Progenitor cell of endocrine pancreas (in vitro differentiated cells): ENCODE measurements at places on chromosomes 6 and 20. TPM values are rescaled to one million over a fixed set of nuclear protein-coding genes. Genes with fewer than 3 reads are reported as not detected.

GRCh38 chr6:107670792-107671199 lies 153.3 kb downstream of the SCML4 start:
- no peak for DNase-seq

DNA sequence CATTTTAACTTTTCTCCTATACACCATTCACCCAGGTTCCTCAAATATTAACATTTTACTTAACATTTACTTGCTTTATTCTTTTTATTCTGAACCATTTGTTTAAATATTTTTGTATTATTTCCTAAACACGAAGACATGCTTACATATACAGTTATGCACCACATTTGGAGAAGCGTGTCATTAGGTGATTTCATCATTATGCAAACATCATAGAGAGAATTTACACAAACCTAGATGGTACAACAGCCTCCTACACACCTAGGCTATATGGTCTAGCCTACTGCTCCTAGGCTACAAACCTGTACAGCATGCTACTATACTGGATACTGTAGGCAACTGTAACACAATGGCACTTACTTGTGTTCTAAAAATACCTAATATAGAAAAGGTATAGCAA lies 6.6 kb downstream of the TDP2 start:
- DNase-seq, result no peak

- peak; percentile 61 for DNase-seq
Measured at GRCh38 chr6:31791324-31792089, 4.0 kb downstream of the VARS1 start.

The RRAGD gene
- total RNA-seq, result 8.0 and 11.4 TPM in 2 replicates

The ALDH8A1 gene
- total RNA-seq, result 0.40 and 1.5 TPM in 2 replicates

The TAAR5 gene
- total RNA-seq, result not detected in 2 replicates

- DNase-seq, result no peak
Measured at GRCh38 chr6:135281227-135281626, 100.1 kb downstream of the MYB start.

The WFDC10B gene
- total RNA-seq, result not detected in 2 replicates

The TAB2 gene
- 58.0 and 60.0 TPM in 2 replicates for total RNA-seq

- DNase-seq, result no peak
Measured at GRCh38 chr6:31763619-31763940, 1.1 kb downstream of the SAPCD1 start.

The FAM83C gene
- total RNA-seq, result not detected in 2 replicates

DNA sequence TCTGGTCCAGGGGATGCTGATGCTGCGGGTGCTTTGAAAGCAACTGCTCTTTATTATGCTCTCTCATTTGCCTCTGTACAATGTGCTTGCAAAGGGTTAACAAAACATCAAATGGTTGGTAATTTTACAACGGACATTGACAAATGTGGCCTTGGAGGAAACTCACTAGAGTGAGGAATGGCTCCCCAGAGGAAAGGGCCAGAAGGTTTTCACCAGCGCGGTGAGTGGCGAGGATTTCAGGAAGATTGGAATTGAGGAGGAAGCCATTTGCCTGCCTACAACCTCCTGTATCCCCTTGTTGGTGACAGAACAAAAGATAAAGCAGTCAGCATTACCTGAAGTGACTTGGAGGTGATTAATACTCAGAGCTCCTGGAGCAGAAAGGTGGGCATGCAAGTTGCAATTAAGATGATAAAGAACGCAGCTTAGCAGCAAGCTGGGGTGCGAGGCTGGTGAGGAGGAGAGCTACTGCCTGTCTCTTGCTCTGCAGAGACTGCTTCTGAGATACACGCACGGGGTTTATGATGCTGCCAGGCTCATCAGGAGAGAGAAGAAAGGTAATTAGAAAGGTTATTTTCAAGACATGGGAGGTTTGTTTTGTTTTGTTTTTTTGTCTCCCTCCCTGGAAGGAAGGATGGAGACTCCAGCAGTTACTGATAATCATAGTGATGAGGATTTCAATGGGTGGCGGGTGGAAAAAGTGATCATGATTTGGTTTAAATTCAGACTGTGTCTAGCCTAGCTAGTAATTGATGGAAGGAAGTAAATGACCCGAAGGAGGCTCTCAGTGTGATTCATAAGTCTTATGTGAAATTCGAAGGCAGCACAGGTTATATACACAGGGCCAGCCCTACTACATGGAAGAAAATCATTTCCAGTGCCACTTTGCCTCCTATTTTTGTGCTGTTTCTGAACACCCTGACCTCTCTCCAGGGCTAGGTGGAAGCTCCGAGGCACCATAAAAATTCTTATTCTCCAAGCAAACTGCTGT lies 141.6 kb upstream of the DTNBP1 start:
- DNase-seq, result no peak

DNA sequence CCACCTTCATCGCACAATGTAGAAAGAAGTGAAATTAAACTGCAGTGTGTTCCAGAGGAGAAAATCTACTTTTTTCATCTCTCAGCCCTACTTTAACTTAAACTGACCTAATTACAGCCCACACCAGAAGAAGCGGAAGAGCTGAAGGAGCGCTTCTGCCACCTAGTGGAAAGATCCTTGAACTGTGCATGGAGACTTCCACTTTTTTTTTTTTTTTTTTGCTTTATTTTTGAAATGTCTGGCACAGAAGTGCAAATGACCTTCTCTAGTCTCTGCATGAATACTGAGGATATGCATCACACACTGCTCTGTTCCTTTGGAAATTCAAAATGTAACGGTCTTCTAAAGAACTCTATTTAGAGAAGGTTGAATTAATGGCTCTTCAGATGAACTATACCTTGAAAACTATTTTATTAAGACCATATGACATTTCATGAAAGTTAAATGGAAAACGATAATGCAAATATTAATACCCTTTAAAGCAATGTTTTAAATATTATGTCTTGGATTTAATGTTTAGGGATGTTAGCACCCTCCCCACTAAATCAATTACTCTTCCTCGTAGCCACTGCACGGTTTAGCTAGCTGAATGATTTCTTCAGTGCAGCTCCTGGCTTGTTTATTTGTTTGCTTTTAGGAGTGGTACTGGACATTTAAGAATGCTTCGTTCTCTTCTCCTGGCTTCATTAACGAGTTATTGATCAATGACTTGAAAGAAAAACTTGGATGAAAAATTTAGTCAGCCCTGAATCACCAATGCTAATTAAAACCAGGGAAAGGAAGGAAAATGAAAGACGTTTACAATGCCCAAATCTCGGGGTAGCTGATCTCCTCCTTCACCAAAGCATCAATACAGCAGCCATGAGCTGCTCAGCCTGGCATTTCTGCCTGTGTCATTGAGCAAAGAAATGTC lies 569.6 kb upstream of the GJE1 start:
- peak; percentile 23 for DNase-seq

- DNase-seq, result no peak
Measured at GRCh38 chr6:111105578-111105977, 18.3 kb downstream of the SLC16A10 start.

GRCh38 chr6:70336996-70337742 lies 34.3 kb upstream of the COL9A1 start:
- no peak for DNase-seq

DNA sequence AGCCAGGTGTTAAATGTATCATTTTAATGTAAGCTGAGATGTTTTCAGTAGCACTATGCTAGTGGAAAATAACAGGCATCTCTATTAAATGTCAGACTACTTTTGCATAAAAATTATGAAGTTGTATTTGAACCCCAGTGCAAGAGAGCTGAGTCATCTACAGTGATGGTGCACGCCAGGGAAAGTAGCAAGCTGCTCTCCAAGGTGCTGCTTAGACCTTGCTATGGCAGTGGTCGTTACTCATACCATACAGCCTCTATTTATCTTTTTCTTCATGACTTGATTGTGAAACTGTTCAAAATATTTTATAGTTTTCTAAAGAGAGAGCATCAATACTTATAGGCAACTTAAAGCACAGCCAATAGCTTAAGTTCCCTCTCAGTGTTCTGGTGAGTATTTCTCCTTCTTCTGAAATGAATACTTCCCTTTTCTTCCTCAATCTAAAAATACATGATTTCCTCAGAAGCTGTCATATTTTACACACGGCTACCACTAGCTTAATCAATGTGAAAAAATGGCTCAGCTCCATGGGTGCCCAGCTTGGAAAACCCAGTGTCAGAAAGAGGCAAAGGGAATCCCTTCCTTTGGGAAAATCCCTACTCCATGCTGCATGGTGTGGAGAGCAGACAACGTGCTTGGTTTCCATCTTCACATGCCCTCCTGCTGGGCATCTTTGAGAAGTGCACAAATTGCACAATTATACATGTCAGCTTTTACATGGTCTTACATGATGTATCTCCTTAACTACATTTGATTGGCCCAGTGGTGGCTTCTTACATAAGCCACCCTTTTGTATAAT lies 105.6 kb downstream of the ELOVL4 start:
- DNase-seq, result no peak

The DDX43 gene
- not detected in 2 replicates for total RNA-seq

- no peak for DNase-seq
Measured at GRCh38 chr20:64206614-64207013, 42.4 kb downstream of the MYT1 start.

DNA sequence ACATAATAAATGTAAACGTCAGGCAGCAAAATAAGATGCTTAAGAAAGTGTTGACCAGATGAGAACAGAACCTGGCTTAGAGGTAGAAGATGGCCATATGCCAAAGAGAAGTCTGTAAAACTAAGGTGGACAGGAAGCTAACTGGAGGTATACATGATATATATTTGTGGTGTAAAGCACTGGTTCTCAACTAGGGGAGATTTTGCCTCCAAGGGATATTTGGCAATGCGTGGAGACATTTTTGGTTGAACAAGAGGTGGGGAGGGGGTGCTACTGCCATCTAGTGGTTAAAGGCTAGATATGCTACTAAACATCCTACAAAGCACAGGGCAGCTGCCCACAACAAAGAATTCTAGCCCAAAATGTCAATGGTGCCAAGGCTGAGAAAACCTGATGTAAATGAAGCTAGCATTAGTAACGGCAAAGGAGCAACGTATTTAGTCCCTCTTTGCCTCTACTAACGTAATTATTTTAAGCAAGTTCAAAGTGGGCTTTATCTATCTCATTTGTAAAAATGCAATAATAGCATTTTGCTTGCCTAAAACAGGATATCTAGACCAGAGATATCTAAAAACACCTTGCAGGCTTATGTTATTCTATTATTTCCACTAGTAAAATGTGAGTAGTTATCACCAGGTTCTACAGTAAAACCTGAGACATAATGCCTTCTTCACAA lies 182.6 kb downstream of the RNGTT start:
- peak; percentile 11 for DNase-seq

The RSPO3 gene
- 0.36 and 0.43 TPM in 2 replicates for total RNA-seq
